Activated CD8-positive, alpha-beta memory T cell treated with anti-CD3 and anti-CD28 coated beads for 1 hour (primary cell): ENCODE measurements at places on chromosomes 5 and 9.

DNA sequence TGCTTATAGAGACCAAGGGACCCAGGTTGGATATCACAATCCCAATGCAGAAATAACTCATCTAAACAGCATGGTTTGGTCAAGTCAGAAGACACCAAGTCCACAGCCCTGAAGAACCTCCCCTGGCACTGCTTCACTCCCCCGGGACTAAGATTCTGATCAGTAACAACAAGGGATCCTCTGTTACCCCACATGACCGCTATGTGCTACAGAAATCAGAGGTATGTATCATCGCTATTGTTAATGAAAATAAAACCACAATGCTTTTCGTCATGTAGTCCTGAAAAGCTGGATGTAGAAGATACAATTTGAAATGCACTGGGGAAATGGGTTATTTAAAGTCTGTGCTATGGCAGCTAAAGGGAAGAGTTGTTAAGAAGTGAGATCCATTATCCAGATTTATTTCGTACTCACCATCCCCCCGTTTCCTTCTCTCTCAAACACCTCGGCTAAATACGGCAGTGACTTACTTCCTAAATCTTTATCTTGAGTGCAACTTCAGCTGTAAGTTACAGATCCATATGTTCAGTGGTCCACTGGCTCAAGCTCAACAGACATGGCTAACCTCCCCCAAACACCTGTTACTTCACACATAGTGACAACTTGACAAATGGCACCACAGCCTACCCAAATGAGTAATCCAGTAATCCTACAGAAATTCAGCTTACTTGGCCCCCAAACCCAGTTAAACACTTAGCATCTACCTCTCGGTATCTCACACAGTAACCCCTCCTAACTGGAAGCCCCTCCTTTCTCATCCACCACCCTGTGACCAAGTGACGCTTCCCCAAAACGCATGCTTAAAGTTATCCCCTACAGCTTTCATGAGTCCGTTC lies 129.2 kb downstream of the MYO10 start:
- no peak for DNase-seq

GRCh38 chr9:36148311-36149051 lies 11.9 kb downstream of the GLIPR2 start:
- peak; percentile 64 for DNase-seq

- no peak for DNase-seq
Observed at GRCh38 chr9:132679946-132680625, 9.8 kb downstream of the GTF3C4 start.

DNA sequence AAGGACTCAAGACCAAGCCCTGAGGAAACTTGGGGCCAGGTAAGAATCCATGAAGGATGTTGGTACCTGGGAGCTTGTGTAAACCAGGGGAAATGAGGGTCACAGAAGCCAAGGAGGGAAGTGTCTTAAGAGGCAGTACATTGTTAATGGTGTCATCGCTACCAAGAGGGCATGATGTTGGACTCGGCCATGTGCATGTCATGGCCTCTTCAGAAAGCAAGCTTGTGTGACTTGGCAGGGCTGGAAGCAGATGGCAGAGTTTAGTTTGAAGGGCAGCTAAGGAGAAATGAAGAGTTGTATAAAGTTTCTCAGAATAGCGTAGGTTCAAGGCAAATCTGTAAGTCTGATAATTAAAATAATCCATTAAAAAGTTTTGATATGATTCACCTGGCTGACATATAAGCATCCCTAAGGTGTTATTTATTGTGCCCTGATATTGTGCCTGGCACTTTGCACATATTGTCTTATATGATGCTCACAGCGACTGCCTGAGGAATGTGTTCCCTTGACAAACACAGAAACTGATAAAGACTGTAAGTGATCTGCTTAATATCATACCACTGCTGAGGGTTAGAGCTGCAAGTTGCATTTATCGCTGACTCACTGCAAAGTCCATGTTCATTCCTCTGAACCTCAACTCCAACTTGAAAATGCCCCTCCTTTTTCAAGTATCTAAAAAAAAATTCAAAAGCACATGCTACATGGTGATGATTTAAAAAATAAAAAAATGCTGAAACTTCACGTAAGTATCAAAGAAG lies 81.3 kb upstream of the PTPN3 start:
- DNase-seq, result no peak

- no peak for DNase-seq
Observed at GRCh38 chr9:89590415-89590814, 14.4 kb upstream of the GADD45G start.

DNA sequence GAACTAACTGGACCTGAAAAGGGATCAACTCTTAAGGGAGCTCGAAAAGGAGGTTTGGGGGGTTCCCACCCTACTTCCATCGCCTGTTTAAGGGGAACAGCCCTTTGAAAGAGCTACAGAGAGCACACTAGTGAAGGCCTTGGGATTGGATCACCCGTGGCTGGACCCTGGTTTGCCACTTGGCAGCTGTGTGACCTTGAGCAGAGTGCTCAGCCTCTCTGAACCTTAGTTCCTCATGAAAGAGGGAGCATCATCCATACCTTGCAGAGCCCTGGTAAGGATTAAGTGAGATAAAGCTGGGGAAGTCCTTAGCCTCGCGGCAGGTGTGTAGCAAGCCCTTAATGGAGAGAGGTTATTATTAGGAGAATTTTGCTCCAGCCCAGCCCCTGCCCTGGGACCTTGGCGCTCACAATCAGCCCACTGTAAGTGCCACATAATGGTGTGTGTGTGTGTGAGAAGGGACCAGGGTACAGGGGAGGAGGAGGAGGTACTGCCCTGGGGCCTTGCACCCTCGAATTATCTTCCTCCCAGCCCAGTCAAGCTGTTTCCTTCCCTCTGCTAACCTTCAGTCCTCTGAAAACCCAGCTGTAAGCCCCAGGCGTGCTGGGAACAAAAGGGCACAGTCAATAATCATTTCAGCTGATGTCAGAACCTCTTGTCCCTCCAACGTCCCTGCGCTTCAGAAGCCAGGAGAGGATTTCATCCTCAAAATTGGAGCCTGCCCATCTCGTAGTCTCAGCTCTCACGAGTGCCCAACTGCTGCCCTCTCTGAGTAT lies 42.9 kb downstream of the FOXI1 start:
- DNase-seq, result no peak

- DNase-seq, result no peak
Observed at GRCh38 chr5:160500786-160501779, 79.4 kb downstream of the PTTG1 start.

GRCh38 chr5:170478306-170478705 lies 25.5 kb upstream of the KCNIP1 start:
- DNase-seq, result no peak

DNA sequence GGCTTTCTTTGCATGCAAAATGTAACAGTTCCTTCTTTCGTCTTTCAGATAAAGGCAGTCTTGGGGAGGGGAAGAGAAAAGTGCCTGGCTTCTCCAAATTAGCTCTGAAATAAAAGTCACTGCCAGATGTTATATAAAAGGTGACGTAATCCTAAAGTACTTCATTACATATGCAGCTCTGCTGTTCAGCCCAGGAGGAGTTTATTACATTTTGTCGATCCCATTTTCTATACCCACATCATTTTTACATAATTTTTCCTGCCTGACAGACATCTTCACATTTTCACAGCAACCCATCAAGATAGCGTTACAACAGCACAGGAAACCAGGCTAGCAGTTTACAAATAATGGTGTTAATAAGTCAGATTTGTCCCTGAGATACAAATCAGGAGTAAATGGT lies 86.7 kb upstream of the SLC30A5 start:
- DNase-seq, result no peak

GRCh38 chr5:33524476-33524875 lies 83.7 kb downstream of the TARS1 start:
- no peak for DNase-seq

DNA sequence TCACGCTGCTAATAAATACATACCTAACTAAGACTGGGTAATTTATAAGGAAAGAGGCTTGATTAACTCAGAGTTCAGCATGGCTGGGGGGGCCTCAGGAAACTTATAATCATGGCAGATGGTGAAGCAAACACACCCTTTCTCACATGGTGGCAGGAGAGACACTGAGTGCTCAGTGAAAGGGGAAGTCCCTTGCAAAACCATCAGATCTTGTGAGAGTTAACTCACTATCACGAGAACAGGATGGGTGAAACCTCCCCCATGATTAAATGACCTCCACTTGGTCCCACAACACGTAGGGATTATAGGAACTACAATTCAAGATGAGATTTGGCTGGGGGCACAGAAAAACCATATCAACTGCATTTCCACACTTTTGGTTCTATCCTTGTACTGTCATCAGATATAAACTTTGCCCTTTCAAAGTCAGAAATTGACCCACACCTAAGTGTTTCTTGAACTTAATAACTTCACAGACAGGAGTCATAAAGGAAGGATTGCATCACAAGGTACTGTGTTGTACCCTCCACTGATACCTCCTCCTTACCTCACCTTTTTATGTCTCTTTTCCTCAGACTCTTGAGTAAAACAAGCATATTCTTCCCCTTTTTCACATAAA lies 319.1 kb upstream of the PIK3R1 start:
- DNase-seq, result no peak

GRCh38 chr5:174796711-174797192 lies 72.4 kb downstream of the MSX2 start:
- no peak for DNase-seq

DNA sequence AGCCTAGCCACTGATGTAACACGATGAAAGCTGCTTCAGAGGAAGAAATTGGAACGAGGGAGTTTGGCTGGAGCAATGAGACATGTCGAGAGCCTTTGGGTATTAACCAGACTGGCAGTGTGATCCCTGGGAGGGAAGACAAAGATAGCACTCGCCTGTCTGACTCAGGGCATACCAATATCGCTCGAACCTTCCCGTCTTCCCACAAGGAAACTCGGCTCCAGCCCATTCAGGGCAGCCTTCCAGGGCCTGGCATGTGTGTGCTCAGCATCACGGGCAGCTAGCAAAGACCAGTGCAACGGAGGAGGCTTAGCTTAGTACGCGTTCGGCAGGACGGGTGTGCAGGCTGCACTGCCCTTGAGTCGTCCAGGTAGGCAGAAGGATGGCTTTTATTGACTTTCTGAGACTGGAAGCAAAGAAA lies 356.9 kb upstream of the WWC1 start:
- DNase-seq, result no peak

DNA sequence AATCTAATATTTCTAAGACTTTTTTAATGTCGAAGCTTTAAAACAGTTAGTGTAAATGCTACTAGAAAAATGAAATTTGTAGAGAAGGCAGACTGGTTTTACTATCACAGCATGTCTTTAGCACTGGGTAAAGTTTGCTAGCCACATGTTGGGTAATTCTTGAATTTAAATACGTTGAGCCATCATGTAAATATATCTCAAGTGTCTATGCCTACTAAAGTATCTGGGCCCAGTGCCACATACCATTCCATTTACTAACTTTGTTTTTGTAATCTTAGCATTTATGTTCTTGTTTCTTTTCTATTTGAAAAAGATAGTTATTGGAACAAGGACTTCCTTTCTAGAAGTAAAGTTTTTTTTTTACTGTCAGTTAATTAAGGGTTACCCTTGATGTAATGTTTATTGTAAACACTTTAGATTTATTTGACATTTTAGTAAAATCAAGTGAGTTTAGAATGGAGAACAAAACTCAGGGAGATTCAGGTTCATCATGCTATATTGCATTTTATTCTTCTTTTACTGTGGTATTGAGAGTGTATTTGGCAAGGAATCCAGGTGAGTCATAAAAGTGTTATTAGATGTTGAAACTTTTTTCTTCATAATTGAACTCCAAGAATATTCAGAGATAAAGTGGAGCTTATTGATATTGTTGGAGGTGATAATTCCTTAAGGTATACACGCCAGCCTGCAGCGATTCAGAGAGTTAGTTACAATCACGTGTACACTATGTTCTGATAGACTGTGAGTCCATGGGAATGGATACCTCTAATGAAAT lies 182.4 kb downstream of the CCDC171 start:
- DNase-seq, result no peak

DNA sequence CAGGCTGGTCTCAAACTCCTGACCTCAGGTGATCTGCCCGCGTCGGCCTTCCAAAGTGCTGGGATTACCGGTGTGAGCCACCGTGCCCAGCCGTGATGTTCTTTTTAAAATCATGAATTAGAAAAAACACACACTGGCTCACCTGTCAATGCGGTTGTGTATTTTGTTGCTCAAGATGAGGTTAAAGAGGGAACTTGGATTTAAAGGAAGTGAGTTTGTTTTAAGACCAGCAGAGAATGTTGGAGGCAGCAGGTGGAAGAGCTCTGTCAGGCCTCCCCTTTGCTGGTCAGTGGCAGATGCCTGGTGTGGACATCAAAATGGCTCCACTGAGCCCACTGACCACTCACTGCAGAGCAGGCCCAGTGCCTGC lies 38.9 kb downstream of the WNK2 start:
- DNase-seq, result no peak

- DNase-seq, result no peak
Observed at GRCh38 chr5:154732212-154732611, 23.0 kb upstream of the LARP1 start.

GRCh38 chr9:95770653-95771131 lies 104.8 kb upstream of the ERCC6L2 start:
- DNase-seq, result no peak

DNA sequence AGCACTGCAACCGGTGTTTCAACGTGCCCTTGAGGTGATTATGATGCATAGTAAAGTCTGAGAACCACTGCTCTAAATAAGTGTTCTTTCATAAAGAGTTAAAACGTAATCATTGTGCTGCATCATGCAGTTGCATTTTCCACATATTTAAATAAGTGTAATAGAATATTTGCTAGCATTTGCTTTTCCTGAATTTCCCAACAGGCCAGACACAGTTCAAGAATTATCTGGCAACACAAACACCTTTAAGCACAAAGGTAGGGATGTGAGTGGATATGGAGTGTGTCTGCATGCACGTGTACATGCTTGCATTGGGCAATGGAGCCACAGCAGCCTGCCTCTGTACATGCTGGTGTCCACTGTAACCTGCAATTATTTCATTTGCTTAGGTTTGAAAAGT lies 193.6 kb upstream of the PIK3R1 start:
- no peak for DNase-seq

DNA sequence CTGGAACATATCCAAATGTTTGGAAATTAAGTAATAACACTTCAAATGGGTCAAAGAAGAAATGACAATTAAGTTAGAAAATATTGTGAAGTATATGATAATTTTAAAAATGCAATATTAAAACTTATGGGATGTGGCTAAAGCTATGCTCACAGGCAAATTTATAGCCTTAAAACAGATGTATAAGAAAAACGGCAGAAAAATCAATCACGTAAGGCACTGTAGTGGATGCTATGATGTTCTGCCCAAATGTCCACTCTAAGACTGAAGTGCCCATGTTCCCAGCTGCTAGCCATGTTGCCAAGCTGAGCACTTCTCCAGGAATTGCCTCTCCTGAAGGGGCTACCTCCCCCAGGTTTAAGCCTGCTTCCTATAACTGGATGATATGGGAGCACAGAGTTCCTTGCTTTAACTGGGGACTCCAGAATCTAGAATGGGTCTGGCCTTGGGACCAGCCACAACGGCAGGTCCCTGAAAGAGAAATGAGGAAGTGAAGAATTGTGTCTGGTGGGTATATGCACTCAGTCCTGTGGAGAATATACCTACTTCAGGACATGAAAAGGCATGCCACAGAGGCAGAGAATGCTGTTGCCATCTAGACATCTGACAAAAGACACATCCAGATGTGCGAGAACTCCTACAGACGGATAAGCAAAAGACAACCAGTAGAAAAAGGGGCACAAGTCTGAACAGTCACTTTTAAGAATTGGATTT lies 78.2 kb upstream of the RXRA start:
- no peak for DNase-seq
